GM12878 (cell line): ENCODE measurements at places on chromosomes 12 and 14. TPM values are rescaled to one million over a fixed set of nuclear protein-coding genes. Genes with fewer than 3 reads are reported as not detected.
A peak's percentile ranks its signal among the peaks of the same experiment; 100 is the strongest.

The NAA30 gene
- 11.3 and 14.0 TPM in 2 replicates for polyA plus RNA-seq

The ARMH4 gene
- polyA plus RNA-seq, result not detected in 2 replicates

The CLEC14A gene
- not detected in 2 replicates for polyA plus RNA-seq

The ENDOU gene
- not detected in 2 replicates for polyA plus RNA-seq

The BMP4 gene
- polyA plus RNA-seq, result 1.8 and 1.9 TPM in 2 replicates

The TCL1B gene
- not detected in 2 replicates for polyA plus RNA-seq

DNA sequence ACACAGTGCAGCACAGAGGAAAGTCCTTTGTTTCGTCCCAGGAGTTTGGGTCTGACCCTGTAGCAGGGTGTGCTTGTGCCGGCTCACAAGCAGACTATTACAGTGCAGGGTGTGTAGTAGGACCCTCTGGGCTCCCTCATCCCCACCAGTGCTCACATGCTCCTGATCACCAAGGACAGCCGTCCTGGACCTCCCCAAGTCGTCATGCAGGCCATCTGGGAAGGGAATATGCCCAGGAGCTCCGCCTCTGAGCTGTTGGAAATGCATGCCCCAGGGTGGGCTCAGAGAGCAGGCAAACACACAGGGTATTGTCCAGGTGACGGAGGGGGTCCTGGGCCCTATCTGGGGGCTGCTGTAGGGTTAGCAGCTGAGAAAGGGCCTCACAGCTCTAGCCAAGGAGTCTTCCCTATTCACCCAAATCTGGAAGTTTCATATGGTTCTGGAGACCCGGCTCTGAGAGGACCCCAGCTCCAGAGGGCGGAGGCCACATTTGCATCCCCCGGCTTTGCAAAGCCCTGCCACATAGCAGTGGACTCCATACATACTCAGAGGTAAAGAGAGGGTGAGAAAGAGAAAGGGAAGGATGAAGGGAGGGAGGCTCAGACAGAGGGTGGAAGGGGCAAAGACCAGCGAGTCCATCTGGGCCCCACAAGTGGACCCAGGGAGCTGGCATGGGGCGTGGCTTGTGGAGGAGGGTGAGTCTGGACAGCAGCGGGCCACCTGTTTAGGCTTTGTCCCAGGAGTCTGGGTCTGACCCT, 53.5 kb upstream of the PPP2R5C start:
- DNase-seq, result no peak

GRCh38 chr12:1922985-1923384, 4.5 kb upstream of the CACNA2D4 start:
- DNase-seq, result no peak

- DNase-seq, result no peak
Measured at GRCh38 chr14:87547536-87547935, 445.4 kb downstream of the GALC start.

DNA sequence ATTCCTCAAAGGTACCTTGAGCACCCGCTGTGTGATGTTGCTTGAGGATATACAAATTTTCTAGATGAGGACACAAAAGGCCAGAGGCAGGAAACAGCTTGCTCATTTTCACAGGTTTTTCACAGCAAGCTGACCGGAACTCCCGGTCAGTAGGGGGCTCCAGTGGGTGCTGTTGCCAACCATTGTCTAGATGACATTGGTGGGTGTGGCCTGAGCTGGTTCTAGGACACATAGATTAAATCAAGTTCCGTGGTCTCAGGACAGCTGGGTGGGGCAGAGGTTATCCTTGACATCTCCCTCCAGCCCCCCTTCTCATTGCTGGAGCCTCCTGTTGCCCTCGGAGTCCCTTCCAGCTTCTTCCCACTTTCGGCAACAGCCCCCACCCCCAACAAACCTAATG, 153.6 kb upstream of the FKBP4 start:
- no peak for DNase-seq

DNA sequence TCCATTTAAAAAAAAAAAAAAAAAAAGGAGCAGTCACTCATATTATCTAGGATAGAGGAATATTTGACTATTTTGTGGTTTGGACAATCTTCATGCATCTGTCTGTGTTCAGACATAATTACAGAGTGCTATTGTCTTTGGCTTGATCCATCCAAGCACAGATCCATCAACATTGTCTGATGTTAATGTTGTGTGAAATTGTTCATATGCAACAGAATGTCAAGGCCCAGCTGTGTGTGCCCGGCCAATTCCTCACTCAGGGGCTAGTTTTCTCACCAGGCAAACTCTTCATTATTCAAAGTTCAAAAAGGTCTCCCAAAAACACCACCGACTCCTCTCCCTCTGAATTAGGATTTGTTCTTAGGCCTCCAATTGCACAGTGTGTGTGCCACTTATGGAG, 324.9 kb upstream of the TMTC1 start:
- no peak for DNase-seq

DNA sequence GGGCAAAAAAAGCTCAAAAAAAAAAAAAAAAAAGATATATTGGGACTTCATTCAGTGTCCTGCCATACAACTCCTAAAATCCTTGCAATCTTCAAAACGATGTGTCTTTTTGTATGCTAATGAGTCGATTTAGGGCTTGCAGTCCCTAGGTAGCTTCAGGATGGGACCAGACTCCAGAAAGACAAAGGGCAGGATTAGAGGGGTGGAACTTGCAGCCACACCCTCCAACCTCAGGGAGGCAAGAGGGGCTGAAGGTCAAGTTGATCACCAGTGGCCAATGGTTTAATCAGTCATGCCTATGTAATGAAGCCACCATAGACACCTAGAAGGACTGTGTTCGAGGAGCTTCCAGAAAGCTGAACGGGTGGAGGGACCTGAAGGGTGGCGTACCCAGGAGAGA, 29.3 kb downstream of the TEAD4 start:
- DNase-seq, result no peak

- no peak for DNase-seq
Measured at GRCh38 chr14:27387463-27387862, 789.6 kb upstream of the NOVA1 start.

GRCh38 chr12:131391399-131391798, 319.5 kb upstream of the SFSWAP start:
- DNase-seq, result no peak

DNA sequence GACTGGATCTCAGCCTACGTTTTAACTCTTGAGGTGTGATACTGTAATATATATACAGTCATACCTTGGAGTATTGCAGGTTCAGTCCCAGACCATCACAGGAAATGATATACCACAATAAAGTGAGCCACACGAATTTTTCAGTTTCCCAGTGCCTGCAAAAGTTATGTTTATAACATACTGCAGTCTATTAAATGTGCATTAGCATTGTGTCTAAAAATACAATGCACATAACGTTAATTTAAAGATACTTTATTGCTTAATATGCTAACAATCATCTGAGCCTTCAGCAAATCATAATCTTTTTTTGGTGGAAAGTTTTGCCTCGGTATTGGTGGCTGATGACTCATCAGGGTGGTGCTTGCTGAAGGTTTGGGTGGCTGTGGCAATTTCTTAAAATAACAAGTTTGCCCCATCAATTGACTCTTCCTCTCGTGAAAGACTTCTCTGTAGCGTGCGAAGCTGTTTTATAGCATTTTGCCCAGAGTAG, 18.9 kb downstream of the PYROXD1 start:
- no peak for DNase-seq

DNA sequence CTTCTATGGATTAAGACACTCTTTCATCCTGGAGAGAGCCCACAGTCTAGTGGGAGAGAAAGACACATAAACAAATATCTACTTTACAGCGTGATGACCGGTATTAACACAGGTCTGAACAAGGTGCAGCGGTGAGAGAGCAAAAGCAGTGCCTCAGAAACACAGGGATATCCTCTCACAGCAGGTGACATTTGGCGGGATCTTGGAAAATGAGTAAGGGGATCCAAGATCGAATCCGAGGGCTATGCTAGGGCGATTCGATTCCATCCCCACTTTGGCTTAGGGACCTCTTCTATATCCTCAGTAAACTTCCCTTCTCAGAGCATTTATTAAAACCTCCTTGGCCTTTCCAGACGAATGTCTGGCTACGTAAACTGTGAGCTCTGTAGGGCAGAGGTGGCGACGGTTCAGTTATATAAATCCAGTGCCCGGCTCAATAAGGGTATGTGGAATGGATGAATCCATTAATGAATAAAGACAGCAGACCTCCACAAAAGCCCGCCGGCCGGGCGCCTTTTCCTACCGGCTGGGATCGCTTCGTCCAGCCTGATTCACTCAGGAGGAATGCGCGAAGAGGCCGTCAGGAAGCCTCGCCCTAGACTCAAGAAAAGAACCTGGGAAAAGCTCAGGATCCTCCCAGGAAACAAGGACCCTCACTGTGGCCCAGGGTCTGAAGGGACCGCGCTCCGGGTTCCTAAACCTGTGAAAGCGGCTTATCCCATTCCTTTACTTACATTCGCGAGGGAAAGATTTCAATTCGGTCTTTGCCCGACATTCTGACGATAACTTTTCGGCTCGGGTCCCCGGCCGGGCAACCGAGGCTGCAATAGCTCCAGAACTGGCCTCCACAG, 455 bp downstream of the ATP6V1D start:
- no peak for DNase-seq

- DNase-seq, result no peak
Measured at GRCh38 chr14:68270342-68270741, 450.8 kb downstream of the RAD51B start.

DNA sequence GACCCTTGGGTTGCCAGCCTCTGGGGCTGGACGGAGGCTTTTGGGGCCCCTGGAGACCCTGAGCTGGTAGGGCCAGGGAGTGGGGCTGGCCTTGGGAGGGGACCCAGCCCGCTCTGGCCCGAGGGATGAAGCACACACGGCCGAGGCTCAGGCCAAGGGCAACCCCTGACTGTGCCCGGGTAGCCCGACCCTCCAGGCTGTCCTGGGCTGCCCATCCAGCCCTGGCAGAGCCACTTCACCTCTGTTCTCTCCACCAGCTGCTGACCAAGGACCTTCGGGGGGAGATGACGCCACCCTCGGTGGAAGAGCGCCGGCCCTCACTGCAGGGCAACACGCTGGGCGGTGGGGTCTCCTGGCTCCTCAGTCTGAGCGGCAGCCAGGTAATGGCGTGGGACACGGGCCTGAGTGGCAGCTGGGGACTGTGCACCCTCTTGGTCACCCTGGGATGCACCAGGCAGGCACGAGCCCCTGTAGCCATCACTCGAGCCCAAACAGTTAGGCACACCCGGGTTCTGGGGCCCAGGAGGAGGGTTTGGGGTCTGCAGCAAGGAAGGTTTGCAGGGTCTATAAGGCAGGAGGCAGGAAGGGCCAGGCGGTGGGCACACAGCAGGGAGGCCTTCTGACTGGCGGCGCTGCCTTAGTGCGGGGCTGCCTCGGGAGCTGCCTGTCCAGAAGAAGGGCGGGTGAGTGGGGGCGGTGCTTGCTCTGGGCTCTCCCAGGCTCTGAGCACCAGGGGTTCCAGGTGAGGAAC, 19.7 kb downstream of the ASPG start:
- DNase-seq, result no peak

DNA sequence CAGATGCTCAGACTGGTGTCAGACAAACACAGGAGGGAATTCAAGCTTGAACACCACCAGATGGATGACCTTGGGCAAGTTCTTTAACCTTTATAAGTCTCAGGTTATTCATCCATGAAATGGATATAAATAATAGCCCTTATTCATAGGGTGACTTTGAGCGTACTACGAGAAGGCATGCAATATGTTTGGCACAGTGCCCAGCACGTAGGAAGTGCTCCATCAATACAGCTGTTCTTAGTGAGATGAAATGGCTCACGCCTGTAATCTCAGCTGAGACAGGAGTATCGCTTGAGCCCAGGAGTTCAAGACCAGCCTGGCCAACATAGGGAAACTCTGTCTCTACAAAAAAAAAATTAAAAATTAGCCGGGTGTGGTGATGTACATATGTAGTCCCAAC, 84.8 kb upstream of the FICD start:
- no peak for DNase-seq

- no peak for DNase-seq
Measured at GRCh38 chr14:71672596-71672995, 259.6 kb upstream of the RGS6 start.

- no peak for DNase-seq
Measured at GRCh38 chr14:101234244-101234937, 326.9 kb upstream of the DIO3 start.

- DNase-seq, result no peak
Measured at GRCh38 chr12:125402874-125403789, 337.9 kb downstream of the AACS start.

DNA sequence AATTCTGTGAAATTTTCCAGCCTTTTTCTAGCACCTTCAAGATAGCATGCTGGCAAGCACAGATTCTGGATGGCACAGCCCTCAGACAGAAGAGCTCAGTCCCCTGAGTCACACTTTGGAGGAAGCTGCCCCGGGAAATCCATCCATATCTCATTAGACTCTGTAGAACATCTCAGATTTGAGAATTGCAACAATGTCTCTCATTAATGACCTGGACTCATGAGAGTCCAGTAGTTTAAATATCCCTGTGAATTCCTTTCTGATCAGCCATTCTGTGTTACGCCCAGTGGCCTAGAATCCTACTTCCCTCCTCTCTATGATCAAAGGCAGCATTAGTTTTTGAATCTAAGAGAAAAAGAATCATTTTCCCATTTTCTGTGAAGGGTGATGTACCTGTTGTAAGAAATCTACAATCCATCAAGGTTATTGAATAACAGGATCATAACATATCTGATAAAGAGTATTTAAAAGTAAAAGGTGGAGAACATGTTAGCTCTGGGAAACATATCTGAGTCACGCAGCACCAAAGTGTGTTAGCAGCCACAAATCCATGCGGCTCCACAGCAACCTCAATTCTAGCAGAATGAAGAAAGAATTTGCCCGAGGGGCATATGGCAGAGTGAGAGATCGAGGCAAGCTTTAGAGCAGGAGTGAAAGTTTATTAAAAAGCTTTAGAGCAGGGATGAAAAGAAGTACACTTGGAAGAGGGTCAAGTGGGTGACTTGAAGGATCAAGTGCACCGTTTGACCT, 855.6 kb upstream of the TMEM132C start:
- no peak for DNase-seq

DNA sequence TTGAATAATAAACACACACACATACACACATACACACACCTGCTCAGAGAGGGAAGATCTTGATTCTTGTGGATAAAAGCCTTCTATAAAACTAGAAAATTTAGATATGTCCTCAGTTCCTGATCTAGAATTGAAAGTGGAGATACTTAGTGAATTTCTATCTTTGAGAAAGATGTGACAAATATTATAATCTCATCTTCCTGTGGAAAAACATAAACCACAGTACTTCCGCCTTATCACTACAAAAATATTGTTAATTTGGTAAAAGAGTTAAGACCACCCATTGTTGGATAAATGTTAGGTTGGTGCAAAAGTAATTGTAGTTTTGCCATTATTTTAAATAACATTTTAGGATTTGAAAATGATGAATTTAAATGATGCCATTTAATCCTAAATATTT, at the start of gene KLRK1:
Gene KLRK1 (minus strand): TSS at position 138 of the 400 bp plus-strand sequence. CDS start 1,231 bp downstream, outside the sequence.
- DNase-seq, result no peak

GRCh38 chr12:113422030-113422885, at the start of gene SDSL:
SDSL (plus strand) TSS chr12:113422380; CDS start chr12:113427983, 5,603 bp downstream.
- DNase-seq, result peak; percentile 76

- peak; percentile 16 for DNase-seq
Measured at GRCh38 chr14:104746071-104746545, 6.8 kb upstream of the SIVA1 start.
